ENCODE measurements at places on chromosomes 4 and X.

DNA sequence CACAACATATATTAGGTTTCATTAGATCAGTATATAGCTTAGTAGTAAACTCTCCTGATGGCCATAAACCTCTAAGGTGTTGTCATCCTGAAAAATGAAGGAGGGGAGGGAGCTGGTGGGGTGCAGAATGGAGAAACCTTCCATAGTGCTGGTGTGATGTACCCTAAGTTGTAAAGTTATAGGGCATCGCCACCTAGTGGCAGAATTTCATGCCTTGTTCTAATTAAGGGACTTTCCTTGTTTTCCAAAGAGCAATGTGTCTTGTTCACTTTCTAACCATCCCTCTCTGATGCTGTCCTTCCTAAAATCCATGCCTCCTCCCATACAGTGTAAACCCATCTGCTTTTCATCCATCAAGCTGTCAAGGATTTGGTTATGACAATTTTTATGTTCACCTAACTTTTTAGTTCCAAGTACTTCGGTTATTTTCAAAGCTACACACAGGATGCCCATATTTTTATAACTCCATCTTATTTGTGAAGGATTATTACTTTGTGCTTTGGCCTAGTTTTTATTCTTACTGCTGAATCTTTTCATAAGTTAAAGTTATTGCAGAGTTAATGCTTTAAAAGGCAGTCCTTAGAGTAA, 4.5 kb downstream of the NBDY start:
- DNase-seq = peak; percentile 0

DNA sequence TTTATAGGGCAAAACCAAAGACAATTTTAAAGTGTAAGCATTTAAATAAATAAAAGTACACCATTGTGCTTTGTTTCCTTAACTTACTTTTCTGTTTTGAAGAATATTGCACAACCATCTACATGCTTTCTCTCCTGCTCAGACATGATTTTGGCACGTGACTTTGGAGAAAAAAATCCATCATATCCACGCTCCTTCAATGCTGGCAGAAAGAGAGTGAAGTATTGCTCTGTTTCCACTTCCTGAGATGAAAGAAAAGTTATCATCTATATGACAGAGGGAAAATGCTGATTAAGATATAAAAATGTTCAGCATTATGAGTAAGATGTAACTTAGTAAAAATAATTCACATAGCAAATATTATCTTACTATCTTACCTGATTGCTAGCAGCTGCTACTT, 77.1 kb downstream of the CNOT6L start:
- DNase-seq = no peak

- no peak for DNase-seq
Measured at GRCh38 chrX:20205927-20206708, 60.6 kb downstream of the RPS6KA3 start.

GRCh38 chrX:13876652-13877051, 59.8 kb upstream of the GPM6B start:
- no peak for DNase-seq

- DNase-seq = no peak
Measured at GRCh38 chrX:67346667-67347066, 197.2 kb upstream of the AR start.

DNA sequence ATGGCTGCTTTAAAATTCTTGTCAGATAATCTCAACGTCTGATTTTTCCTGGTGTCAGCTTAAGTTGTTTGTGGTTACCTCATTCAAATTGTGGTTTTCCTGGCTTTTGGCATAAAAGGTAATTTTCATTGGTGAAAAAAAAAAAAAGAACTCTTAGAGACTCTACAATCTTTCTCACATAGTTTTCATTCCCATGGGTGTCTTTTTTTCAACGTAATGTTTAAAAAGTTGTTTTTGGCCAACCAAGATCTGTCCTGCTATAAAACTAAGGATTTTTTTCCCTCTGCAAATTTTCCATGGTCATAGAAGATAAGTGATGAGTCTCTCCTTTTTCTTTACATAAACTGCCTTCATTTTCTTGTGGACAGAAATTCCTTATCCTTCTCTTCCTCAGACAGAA, 28.9 kb upstream of the RPS6KA6 start:
- no peak for DNase-seq

DNA sequence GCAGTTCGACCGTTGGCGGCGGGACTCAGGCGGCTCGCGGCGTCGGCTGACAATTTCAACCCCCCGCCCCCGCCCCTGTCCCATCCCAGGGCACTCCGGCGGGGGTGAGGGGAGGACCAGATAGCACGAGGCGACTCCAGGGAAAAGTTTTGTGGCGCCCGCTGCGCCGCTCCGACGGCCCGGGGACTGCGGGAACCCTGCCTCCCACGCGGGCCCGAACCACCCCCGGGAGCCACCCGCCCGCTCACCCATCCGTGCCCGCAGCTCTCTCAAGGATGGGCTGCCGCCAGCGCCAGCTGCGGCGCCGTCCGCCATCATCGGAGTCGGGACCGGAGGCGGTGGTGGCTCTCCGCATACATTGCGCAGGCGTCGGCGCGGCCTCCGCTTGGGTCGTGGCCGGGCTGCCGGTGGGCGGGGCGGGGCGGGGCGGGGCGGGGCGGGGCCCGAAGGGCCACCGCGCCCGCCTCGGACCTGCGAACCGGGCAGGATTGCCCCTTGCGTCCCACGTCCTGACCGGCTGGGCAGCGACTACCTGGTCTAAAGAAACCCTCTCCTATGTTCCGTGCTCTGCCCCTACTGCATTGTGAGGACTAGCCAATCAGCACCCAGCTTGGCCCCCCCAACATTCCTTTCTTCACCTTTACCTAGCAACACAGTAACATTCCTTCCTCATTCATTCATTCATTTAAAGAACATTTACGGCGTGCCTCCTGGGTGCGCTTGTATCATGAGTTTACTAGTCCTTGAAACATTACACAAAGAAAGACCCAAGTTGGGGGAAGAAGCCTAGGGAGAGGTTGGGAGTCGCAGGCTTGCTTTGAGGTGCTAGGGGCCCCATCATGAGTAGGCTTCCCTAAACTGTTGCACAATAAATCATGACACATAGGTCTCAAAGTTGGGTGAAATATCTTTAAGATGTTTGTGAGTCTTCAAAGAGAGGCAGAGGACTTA, at the start of gene MAP7D3:
Gene MAP7D3 (minus strand): TSS at position 360 of the 951 bp plus-strand sequence. CDS start 42 bp downstream, at position 318.
- DNase-seq = no peak

- DNase-seq = no peak
Measured at GRCh38 chr4:57719456-57719855, 609.3 kb upstream of the IGFBP7 start.

GRCh38 chr4:67871867-67872266, 11.9 kb downstream of the TMPRSS11D start:
- peak; percentile 11 for DNase-seq

- no peak for DNase-seq
Measured at GRCh38 chr4:82739287-82740190, 59.1 kb downstream of the SCD5 start.

- DNase-seq = no peak
Measured at GRCh38 chrX:71095033-71095432, 618 bp upstream of the FOXO4 start.

GRCh38 chr4:26127851-26128337, 192.9 kb upstream of the RBPJ start:
- no peak for DNase-seq

DNA sequence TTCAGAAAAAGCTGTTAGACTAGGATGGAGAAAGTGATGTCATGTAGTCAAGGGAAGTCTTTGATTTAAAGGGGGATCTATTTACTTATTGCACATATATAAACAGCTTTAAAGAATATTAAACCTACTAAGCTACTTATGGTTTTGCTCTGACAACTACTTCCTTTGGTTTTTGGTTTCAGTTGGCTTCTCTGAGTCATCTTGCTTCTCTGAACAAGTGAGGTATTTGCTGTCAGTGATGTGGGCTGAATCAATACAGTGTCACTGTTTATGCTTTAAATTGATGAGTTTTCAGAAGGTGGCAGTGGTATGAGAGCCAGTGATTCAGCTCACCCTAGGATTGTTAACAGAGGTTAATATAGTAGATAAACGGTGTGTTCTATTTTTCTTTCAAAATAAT, 75.1 kb downstream of the CEP44 start:
- DNase-seq = no peak

GRCh38 chrX:117120700-117121099, 657.9 kb upstream of the CT83 start:
- DNase-seq = no peak

DNA sequence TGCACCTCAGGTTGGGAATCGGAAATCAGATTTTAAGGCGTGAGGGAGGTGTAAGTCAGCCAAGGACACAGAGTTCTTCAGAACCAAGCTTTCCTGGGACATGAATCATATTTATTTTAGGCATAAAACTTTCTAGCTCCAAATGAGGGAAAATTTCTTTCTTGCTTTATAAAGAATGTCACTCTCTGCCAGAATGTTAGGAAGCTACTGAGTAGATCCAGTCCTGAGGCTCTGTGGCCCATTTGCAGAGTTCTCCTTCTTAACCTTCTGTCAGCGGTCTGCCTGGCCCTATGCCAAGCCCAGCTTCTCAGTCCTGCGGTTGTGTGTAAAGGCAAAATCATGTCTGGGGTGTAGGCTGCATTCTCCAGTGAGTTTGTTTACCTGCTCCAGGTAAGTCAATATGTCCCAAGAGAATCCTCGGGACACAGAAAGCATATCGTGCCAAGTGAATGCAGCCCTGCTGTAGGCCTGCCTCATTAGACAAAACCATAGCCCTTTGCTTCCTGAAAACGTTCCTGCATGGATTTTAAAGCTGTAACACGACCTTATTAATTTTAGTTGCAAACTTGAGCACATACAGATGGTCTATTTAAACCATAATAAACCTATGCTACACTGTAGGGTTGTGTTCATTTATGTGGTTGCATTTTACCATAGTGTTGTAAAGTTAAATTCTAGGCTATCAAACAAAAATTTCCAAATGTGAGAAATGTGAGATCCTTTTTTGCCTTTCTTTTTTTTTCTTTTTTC, 29.2 kb upstream of the CCNI start:
- no peak for DNase-seq

GRCh38 chr4:703336-704197, 2.1 kb upstream of the PCGF3 start:
- DNase-seq = no peak

- no peak for DNase-seq
Measured at GRCh38 chrX:21047034-21047455, 327.2 kb upstream of the CNKSR2 start.

GRCh38 chrX:67296395-67296794, 247.4 kb upstream of the AR start:
- DNase-seq = no peak

DNA sequence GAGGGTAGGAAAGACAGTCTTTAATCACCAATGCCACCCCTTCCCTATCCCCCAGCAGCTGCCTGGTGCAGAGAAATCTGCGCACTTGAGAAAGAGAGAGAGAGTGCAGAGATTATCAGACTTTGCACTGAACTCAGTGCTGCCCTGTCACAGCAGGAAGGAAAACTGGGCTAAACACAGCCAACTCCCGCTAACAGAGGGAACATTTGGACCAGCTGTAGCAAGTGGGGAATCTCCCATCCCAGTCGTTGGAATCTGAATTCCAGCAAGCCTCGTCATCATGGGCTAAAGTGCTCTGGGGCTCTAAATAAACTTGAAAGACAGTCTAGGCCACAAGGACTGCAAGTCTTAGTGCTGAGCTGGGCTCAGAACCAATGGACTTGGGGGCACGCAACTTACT, 168.7 kb downstream of the DLG3 start:
- no peak for DNase-seq

GRCh38 chr4:15552557-15553362, 83.1 kb downstream of the CC2D2A start:
- no peak for DNase-seq

GRCh38 chr4:166981847-166982246, 252.4 kb downstream of the SPOCK3 start:
- no peak for DNase-seq

DNA sequence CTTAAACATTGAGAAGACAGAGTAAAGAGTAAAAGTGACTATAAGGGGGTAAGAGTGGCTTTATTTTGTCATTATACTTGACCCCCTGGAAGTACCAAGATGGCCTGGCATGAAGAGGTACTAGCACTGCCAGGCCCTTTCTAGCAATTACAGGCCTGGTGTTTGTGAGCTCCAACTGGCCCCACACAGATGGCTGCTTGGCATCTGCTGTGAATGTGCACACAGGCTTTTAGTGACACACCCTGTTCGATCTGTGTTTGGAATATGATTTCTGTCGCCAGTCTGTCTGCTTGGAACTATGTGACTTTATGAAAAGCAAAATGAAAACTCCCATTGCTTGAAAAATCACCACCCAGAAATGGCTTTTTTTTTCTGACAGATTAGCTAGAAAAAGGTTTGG, 123.3 kb downstream of the CLCN4 start:
- DNase-seq = no peak

DNA sequence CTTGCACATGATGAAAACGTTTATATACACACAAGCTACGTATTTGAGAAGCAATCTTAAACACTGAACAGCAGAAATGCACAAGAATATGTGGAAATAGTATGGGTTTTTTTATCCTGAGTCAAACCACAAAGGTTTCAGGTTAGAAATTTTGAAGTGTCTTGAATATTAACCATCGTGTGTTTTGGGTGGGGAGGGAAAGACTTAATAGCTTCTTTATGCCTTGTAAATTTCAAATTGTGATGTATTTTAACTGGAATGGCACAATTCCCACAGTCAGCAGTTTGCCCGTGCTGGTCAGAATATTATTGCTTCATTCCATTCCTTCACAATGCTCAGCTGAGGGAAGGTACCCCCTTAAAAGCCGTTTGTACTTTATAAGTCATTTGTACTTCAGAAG, 67.4 kb upstream of the WDR1 start:
- DNase-seq = no peak

DNA sequence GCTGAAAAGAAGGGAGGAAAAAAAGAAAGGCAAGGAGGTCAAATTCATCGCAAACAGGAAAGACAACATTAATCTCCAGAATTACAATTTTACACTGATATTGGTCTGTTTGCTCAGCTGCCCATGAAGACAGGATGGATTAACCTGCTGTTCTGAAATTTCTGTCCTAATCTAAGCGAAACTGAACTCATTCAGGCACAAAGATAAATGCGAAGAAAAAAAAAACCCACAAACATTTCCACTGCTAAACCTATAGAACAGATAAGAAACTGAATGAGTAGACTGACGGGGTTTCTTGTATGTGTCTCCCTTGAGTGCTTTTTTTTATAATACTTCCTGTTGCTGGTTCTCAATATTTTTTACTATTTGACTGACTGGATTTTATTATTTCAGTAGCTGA, 251.8 kb upstream of the FTHL17 start:
- no peak for DNase-seq

DNA sequence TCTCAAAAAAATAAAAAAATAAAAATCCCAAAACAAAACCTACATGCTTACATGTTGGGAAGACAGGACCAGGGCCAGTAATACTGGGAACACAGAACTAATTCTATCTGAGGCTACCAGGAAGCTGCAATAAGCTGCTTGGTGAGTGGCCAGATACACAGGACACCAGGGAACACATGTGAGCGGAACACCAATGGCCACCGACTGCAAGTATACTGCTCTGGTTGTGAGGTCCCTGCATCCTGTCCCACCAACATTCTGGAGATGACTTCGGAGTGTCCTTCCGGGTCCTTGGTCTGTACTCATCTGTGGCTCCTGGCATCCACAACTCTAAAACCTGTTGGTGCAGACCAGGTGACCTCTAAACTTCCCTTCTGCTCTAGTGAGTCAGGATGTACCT, 2.7 kb downstream of the TNIP2 start:
- DNase-seq = no peak

- peak; percentile 44 for DNase-seq
Measured at GRCh38 chrX:119685225-119686066, 7.5 kb downstream of the SEPTIN6 start.

All from skin of body (tissue), 3 donors.